ENCODE measurements at places on chromosomes 2 and 18.
A peak's percentile ranks its signal among the peaks of the same experiment; 100 is the strongest.

DNA sequence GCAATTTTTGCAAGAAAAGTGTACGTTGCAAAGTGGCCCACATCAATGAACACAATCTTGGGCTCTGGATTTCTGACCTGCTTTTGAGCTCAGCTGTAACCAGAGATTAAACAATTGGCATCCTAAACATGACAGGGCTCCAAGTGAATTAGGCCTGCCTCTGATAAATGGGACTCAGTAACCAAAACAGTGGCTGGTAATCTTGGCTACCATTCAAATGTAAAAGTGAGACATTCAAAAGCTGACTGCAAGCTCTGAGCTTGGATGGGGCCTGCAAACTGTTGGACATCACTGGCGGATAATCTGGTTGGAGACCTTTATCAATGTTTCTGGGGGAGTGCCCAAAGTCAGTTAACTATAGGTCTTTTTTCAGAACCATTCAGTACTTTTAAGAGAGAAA, 160.7 kb downstream of the RAB3GAP1 start:
- DNase-seq = no peak

DNA sequence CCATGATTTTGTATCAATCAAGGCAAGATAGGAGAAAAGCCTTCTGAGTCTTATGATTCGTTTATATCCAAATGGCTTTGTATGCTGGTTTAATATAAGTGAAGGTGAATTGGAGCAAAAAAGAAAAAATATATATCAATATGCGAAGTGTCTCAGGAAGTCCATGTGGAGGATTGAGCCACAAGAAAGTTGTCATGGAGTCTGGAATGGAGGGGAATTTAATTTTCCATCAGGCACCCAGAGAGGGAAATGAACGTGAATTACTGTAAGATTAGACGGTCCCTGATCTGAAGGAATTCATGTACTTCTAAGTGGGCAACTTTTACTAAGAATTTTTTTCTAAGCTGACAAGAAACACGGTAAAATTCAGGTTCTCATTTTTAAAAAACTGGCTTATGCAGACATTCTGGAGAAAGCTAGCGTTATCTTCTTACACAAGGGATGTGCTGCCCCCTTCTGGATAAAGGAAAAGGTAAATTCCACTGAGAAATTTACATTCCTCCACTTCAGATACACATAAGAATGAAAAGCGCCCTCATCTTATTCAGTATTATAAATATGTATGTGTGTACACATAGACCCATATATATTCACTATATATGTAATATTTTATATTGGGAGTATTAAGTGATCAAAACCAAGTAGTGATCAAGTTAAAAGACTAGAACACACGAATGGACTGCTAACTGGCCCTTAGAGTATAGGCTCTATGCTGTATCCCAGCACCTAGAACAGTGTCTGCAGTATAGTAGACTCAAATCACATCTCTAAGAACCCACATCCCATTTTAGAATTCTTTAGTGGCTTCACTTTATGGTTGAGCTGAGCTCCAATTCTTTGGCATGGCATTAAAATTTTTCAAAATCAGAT, 289.0 kb upstream of the TFPI start:
- peak; percentile 44 for DNase-seq

GRCh38 chr2:130910931-130911330, 74.2 kb downstream of the ARHGEF4 start:
- DNase-seq = no peak

DNA sequence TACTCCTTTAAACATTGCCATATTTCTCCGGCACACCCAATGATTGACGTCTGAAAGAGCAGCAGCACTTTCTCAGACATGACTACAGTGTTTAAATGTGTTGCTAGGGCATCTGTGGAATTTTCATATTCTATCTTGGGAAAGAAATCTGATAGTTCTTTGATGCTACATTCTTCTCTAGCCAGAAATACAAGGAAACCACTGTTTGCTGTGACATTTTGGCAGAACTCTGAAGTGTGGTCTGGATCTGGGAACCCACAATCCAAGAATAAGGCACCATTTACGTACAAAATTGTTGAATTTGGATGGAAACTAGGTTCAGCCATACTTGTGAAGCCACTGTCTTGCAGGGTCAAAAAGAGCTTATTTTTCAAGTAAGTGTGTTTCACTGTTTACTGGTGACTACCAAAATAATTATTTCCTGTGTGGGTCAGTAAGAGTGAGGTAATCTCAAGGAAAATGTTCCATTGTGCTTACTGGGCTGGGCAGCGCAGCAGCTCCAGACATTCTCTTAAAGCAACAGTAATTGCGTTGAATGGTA, 21.3 kb upstream of the CD28 start:
- DNase-seq = no peak

- no peak for DNase-seq
Measured at GRCh38 chr2:187117483-187117882, 268.5 kb upstream of the ZSWIM2 start.

GRCh38 chr2:105409717-105410116, 10.9 kb upstream of the FHL2 start:
- DNase-seq = no peak
